ENCODE measurements at places on chromosomes 16 and 17.

- DNase-seq: no peak
Observed at GRCh38 chr16:27920391-27920891, 143.1 kb downstream of the GSG1L start.

DNA sequence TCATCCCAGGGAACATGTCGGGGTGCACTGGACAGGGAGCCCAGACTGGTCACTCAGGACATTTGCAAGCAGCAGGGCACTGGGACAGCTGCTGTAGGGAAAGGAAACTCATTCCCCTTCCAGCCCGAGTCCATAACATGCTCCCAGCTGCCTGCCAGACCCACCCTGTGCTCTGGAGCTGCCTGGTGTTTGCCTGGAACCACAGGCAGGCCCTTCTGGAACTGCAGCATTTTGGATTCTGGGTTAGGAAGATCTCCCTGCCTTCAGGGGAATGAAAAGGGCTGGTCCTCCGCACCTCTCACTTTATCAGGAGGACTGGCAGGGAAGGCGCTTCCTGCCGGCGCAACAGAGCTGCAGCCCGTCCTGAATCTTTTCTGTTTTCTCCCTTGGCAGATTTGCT lies 41.2 kb downstream of the MEAK7 start:
- DNase-seq: peak; percentile 20

DNA sequence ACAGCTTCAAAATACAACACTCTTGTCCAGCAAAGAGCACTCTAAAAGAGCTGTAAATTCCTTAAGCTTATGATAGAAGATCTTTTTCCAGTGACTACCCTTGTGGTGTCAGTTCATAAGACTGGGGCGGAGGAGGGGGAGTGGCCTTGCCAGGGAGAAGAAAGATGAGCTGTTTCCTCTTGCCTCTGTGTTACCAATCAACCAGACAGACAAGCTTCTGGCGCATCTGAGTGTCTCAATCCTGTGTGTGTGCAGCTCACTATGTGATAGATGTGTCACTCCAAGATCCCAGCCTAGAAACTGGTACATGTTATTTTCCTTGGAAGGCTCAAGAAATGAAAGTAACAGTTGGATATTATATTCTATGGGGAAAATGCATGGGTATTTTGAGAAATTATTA lies 167.4 kb upstream of the CACNG3 start:
- no peak for DNase-seq

GRCh38 chr17:20896153-20896649 lies 146.6 kb downstream of the USP22 start:
- DNase-seq: peak; percentile 46

Data from ovary (tissue), 10 donors.